H9 (cell line): ENCODE measurements at places on chromosomes 13 and 19. TPM values are rescaled to one million over a fixed set of nuclear protein-coding genes. Genes with fewer than 3 reads are reported as not detected.

Gene PLEKHF1
- total RNA-seq: 4.9 and 5.0 TPM in 2 replicates

Gene GCDH
- 53.2 and 54.4 TPM in 2 replicates for total RNA-seq

Gene CDX2
- total RNA-seq: not detected in 2 replicates

Gene SIGLEC8
- not detected in 2 replicates for total RNA-seq

Gene LILRA1
- not detected in 2 replicates for total RNA-seq

Gene NXNL1
- total RNA-seq: not detected in 2 replicates

Gene RNF225
- 2.0 and 2.1 TPM in 2 replicates for total RNA-seq

Gene PEG3
- not detected in 2 replicates for total RNA-seq

Gene IGSF23
- total RNA-seq: not detected in 2 replicates

Gene ACER1
- total RNA-seq: not detected in 2 replicates

Gene ONECUT3
- 0.04 and 0.07 TPM in 2 replicates for total RNA-seq

Gene B3GNT3
- total RNA-seq: 0.96 and 1.0 TPM in 2 replicates

Gene CCL25
- not detected in 2 replicates for total RNA-seq

Gene NPHS1
- 0.83 and 1.1 TPM in 2 replicates for total RNA-seq

Gene EIF3K
- total RNA-seq: 341 and 345 TPM in 2 replicates

Gene EXOC3L2
- 0.61 TPM in 2 replicates for total RNA-seq

Gene DAND5
- total RNA-seq: 0.11 and 0.13 TPM in 2 replicates

Gene PSG3
- not detected in 2 replicates for total RNA-seq

Gene KIR2DL1
- total RNA-seq: not detected in 2 replicates

Gene SOX21
- total RNA-seq: 36.8 and 38.4 TPM in 2 replicates

Gene CERS1
- 19.3 and 20.3 TPM in 2 replicates for total RNA-seq

Gene ZNF540
- total RNA-seq: 0.20 and 0.22 TPM in 2 replicates

Gene KLK12
- not detected in 2 replicates for total RNA-seq

Gene C19orf44
- 5.7 and 6.4 TPM in 2 replicates for total RNA-seq

Gene CABP5
- not detected in 2 replicates for total RNA-seq

Gene MAP4K1
- total RNA-seq: 25.7 and 31.1 TPM in 2 replicates

Gene AXL
- 29.4 and 30.3 TPM in 2 replicates for total RNA-seq

Gene CLEC17A
- total RNA-seq: not detected in 2 replicates

Gene PEAK3
- total RNA-seq: not detected in 2 replicates

Gene LMTK3
- 14.4 and 15.2 TPM in 2 replicates for total RNA-seq
